Femur (tissue), 1 donor: ENCODE measurements at places on chromosomes 5 and 9.

GRCh38 chr9:18739127-18739526, 265.2 kb downstream of the ADAMTSL1 start:
- DNase-seq: no peak

DNA sequence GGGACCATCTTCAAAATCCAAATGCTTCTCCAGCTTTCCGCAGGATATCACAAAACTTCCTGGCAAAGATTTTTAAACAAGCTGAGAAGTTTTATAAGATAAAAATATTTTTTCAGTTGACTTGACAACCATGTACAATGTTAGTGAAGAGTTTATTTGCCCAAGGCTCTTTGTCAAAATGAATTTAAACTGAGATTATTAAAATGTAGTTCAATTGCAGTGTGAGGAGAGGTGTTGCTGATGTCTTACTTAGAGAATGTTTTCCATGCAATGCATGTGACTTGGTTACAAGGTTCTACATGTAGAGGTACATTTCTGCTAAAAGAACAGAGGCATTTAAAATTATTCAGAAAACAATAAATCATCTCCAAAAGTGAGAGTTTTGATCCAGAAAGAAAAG, 131.4 kb upstream of the MINAR2 start:
- no peak for DNase-seq

DNA sequence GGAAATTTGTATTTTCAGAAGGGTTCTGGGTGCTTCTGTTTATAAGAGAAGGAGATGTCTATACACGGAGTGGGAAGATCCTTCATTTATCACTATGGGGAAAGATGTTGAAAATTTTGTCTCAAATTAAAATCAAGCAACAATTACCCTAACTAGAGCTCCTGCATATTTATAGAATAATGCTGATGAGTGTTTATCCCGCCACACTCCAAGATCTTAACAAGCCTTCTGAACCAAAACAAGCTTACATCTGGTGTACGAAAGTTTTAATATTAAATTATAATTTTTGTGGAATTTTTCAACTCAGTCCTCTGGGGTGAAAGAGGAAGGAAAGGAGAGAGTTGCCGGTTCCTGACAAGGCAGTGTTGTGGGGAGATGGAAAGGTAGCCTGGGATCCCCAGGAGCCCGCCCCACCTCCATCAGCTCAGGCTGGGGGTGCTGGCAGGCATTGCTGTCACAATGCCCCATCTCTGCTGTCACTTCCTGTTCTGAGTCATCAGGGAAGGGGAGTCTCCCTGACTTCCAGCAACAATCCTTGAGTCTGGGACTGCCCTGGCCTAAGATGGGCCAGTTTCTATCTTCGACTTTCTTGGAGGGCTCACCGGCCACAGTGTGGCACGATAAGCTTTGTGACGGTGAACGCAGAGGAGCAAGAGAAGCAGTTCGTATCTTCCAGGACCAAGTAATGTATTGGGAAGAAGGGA, 64.5 kb downstream of the ERAP1 start:
- no peak for DNase-seq

DNA sequence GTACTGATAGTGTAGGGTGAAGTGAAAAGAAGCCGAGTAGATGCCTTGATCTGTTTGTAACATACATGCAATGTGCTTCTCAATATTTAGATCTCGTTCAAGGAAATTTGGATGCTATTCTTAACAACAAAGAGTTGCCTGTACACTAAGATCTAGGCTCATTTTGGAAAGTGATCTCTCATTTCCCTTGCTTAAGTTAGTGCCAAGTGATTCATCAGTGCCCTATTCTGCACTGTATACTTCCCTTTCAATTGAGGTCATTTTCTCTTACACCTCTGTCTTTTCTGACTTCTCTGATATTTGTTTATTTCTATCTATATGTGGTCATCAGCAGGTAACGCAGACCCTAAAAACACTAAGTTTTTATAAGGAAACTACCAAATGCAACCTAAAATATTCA, 528.6 kb upstream of the PTPRD start:
- DNase-seq: no peak

DNA sequence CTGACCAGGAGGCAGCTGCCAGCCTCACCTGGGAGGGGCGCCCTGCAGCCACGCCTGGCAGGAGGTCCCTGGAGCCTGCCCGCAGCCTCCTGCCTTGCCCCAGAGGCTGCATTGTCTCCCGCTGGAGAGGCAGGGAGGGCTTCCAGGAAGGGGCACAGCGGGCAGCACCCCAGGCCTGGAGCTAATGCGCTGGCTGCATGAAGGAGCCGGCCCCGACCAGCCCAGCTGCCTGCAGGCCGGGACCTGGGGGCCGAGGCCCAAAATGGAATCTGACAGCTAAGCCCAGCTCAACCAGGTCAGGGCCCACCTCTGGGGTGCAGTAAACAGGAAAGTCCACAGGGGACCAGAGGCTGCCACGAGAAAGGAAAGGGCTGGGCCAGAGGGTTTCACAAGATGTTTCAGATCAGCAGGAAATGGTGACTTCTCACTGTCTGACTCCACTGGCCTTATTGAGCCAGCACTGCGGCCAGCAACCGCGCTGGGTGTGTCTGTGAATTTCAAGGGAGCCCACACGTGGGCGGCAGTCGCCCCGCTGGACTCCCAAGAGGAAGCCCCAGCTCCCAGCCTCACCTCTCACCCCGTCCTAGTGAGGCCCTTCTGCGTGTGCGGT, 18.6 kb upstream of the NOTCH1 start:
- peak; percentile 72 for DNase-seq

- DNase-seq: no peak
Measured at GRCh38 chr9:112764837-112765236, 14.3 kb downstream of the SNX30 start.

DNA sequence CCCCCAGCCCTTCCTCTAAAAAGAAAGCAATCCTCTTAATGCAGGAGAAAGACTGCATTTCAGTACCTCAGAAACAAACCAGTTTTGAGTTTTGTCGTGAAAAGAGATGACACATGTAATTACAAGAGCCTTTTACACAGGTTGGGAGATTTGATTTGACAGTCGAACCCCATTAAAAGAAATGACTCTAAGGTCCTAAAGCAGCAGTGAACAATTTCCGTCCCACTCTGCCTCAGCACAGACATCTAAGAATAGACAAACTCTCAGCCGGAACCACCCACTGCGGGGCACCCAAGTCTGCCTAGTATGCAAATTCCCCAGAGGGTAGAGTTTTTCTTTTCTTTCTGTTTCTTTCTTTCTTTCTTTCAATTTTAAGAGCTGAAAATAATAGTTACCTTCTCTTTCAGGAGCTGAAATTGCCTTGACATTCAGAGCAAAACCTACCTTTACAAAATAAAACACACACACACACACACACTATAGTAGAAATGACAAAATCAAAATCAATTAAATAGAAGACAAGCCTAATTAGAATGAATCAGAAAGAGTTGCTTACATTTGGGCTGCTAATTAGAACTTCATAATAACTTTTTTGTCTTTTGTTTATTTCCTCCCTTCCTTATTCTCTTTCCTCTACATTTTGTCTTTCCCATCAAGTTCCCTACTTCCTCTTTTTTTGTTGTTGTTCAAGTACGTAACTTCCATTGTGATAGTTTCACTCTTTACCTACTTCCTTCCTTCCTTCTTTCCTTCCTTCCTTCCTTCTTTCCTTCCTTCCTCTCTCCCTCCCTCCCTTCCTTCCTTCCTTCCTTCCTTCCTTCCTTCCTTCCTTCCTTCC, 65.1 kb downstream of the BASP1 start:
- no peak for DNase-seq

DNA sequence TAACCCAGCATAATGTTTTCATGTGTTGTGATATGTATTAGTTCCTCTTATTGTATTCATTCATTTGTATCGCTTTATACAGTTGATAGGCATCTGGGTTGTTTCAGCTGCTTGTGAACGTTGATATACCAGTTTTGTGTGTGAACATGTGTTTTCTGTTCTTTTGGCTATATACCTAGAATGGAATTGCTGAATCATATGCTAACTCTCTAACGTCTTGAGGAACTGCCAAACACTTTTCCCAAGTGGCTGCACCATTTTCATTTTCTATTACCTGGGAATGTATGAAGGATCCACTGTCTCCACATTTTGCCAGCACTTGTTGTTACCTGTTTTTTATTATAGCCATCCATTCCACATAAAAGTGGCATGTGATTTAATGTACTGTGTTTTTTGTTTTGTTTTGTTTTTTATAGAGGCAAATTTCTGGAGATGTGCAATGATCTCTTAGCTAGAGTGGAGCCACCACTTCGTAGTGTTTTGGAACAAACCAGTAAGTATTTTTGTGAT, 34.6 kb downstream of the HSPA4 start:
- DNase-seq: no peak

DNA sequence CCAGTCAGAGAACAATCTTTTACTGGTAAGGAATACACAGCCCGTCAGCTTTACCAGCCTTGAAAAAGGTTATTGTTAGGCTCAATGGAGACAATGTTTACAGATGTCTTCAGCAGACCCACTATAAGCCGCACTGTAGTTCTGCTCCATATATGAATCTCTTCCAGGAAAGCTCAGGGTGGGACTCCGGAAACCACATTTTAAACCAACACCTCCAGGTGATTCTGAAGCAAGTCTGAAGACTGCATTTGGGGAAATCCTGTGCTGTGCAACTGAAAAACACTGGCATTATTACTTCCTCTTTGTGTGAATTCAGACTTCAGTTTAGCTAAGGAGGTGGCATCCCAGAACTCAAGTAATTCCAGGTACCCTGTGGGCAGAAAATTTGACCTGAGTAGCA, 3.5 kb downstream of the GZMK start:
- DNase-seq: no peak

GRCh38 chr5:79878136-79878679, 112.9 kb downstream of the MTX3 start:
- DNase-seq: no peak

GRCh38 chr5:133260715-133261114, 208.9 kb downstream of the HSPA4 start:
- no peak for DNase-seq
